ENCODE measurements at places on chromosomes 6 and 20.

GRCh38 chr6:20252311-20252710, 40.0 kb upstream of the MBOAT1 start:
- no peak for DNase-seq

DNA sequence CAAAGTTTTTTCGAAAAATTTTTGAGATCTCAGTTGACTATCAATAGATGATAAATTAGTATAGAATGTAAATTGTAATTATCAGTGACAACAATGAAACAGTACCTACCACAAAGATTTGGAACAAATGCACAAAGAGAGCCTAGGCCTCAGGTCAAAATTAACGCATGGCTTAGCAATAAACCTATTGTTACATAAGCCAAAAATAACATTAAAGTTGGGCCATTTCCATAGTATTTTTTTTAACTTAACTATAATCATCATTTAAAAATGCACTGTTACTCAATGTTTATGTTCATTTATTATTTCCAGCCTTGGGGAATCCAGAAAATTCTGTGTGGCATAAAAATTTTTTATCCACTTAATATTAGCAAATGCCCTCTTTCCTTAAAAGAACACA, 117.0 kb downstream of the EPB41L2 start:
- DNase-seq: no peak

GRCh38 chr6:72416744-72417465, 205.0 kb upstream of the KCNQ5 start:
- DNase-seq: no peak

DNA sequence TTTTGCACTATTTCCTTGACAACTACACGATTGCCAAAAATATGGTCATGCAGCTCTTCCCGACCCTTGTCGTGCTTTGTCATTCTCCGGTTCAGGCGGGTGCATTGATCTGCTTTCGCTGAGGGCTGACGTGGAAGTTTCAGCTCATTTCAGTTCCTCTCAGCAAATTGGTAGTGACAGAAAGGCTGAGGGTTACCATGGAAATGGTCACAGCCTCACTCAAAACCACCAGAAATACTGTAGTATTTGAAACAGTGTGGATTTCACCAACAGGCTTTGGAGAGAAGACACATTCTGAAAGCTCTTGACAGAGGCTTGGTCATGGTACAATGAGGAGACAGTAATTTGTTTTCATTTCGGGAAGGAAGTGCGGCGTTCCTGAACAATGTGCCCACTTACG, 99.7 kb upstream of the EXOC2 start:
- DNase-seq: no peak

DNA sequence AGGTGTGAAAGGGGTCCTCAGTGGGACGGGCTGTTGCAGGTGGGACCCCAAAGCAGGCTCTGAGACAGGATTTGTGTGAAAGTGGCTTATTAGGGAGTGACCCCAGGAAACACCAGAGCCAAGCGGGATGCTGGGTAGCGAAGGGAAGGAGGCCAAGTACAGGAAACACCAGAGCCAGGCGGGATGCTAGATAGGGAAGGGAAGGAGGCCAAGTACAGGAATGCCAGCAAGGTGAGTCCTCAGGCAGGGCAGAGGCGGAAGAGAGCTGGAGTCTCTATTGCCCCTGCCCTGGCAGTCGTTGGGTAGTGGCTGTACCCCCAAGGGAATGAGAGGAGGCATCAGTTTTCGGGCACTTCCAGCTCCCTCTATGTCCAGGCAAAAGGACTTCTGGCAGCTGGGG, 30.5 kb upstream of the TGM2 start:
- DNase-seq: no peak

GRCh38 chr6:39935241-39935640, 979 bp upstream of the MOCS1 start:
- DNase-seq: no peak

DNA sequence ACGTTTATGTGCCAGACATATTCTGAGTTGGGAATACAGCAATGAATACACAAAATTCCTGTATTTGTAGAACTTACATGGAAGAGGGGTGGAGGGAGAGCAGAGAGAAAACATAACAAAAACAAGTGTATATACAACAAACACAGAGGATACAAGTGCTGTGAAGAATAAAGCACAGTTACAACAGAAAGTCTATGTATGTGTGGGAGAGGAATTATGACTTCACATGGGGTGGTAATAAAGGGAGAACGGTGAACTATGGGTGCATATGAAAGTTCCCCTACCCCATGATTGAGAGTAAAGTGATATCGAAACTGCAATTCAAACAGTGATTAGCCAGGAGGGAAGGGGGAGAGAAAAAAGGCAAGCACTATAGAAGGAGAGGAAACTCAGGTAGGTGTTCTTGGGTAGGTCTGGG, 24.6 kb downstream of the HBS1L start:
- peak; percentile 30 for DNase-seq

- no peak for DNase-seq
Observed at GRCh38 chr6:138586638-138587037, 87.3 kb upstream of the NHSL1 start.

DNA sequence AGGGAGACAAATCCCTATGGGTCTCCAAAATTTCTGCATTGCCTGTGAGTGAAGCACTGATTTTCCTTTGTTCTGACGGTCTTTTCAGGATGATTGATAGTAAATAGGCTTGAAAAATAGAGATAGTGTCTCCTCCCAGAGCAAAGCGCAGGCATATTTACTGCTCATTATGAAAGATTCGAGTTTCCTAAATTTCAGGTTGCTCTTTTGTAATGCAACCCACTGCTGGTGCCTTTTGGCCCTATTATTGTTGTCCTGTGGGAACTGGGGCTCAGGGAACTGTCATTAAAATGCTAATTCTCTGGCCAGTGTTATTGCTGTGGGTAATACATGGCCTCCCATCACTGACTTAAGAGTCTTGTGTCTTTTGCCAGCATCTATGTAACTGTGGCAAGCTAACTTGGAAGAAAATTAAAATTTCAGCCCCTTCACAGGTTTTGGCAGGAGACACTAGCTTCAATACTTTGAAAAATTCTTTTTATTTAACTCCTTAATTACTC, 754.1 kb upstream of the MAP3K7 start:
- no peak for DNase-seq

- DNase-seq: no peak
Observed at GRCh38 chr20:37764333-37764935, 70.6 kb downstream of the CTNNBL1 start.

GRCh38 chr20:5751856-5752255, 1.7 kb downstream of the SHLD1 start:
- DNase-seq: no peak

GRCh38 chr6:152161501-152161900, 354.0 kb downstream of the ESR1 start:
- no peak for DNase-seq

DNA sequence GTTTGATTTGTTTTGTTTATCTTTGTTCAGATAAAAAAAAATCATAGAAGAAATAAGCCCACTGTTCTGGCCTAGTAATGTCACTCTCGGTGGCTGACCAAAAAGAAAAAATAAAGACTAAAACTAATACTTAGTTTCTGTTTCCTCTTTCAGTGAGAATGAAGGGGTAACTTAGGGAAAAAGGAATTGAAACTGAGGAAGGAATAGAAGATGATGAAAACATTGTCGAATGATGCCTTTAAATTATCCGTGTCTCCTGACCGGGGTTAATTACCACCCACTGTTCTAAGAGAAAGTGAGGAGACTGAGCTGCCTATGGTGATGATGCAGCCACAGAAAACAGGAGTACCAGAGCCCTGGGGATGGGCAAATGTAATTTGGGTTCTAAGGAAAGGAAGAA, 73.1 kb downstream of the PTCHD4 start:
- DNase-seq: no peak

DNA sequence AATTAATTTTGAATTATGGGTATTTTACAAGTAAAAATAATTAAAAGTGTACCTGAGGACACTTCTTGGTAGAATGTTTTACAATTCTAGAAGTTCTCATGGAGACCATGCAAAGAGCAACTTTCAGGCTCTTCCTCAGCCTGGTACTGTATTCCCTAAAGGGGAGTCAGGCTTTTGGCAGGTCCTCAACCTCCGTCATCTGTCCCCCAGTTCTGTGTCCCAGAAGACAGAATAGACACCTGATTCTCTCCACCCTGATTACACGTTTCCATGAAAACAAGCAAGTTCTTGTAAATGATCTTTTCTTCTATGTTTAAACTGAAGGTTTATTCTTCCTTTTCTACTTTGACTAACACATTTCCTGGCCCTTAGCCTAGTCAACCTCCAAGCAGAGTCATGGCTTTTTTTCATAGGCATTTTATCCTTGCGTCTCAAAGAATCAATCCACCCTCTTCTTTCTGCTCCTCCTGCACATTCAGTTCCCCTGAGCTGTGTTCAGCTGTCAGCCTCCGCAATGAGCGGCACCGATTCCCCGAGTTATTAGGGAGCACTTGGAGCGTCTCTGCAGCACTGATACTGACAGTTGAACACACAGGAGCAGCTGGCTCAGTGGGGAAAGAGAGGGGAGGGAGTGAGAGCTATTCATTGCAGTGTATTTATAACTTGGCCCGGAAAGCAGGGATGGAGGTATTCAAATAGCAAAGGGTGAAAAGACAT, 1082.4 kb upstream of the MAP3K7 start:
- DNase-seq: no peak

GRCh38 chr6:167590193-167590592, 236.5 kb upstream of the AFDN start:
- no peak for DNase-seq

DNA sequence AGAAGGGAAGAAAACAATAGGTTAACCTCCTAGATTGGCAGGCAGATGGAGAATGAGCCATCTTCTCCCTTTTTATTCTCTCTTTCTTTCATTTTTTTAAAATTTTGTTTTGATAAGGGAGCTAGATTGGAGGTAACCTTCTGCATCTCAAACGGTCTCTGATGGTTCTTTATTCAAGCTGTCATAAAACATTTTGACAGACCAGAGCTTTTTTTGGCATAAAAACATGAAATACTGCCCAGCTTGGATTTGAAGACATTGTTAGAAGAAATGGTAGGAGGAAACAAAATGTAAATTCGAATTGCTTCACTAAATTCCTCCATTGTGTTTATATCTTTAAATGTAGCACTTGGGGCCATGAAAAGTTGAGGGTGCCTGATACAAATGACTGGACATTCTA, 158.5 kb downstream of the EPHA7 start:
- no peak for DNase-seq

DNA sequence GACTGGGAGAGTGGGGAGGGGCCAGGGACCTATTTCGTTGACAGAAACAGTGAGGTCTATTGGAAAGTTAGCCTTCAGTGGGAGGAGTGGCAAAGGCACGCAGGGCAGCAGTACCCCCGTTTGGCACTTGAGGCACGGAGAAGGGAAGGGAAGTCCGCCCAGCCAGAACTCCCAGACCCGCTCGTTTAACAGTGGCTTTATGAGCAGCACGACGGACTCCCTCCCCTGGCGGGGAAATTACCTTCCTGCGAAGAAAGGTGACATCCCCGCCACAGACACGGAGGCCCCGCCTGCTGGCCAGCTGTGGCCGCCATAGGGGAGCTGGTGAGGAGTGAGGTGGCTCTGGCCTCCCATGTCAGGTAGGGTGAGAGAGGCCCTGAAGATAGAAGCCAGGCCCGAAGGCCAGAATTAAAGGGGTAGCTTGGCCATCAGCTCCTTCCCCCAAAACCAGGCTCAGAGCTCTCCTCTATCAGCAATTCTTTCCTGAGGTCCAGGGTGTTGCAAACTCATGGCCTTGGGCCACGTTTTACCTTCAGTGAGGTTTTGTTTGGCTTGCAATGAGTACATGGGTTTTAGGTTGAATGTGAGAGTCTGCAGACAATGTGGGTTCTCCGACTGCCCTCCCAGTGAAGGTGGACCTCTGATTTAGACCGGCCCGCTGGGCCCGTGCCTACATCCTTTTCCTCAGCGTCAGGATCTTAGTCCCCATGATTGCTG, 123.7 kb downstream of the MRPL14 start:
- DNase-seq: no peak

- DNase-seq: peak; percentile 62
Observed at GRCh38 chr6:3990692-3991491, 88.0 kb downstream of the FAM217A start.

DNA sequence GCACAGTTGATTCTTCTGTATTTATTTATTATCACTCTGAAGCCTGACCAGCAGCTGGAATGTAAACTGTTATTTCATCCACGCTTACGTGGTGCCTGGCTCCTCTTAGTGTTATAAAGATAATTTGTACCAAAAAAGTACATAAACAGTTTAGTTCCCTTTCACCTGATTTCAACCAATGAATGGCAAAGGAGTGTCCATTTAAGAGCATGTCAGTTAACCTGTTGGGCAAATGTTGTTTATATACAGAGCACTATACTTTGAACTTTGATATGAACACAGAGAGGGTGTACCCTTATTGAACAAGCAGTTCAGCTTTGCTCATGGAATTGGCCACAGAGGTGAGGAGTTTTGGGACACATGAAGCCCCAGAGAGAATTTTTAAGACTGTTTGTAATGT, 7.2 kb upstream of the CTCFL start:
- no peak for DNase-seq

DNA sequence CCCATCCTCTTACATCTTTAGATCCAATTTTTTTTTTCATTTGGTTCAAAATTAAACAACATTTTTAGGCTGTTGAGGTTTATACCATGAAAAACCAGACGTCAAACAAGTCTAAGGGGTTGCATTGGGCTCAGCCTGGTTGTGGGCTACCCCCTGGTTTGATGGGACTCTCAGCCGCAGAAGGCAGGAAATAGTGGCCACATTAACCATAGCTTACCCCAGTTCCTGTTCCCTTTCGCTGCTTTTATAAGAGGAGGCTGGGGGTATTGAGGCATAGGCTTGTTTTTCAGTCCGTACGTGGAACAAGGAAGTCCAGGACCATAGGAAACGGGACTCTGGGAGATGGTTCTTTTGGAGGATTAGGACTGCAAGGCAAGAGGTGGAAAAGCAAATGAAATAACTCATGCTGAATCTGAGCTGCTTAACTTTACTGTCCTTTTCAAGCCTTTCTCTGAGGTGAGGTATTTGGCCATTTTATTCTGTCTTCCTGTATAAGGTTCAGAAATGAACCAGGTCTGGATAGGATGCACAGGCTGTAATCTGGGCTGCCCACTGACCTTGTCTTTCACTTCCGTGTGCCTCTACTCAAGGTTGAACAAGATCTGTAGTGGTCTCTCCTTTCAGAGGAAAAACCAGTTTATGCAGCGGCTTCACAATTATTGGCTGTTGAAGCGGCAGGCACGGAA, 7.7 kb downstream of the BRPF3 start:
- peak; percentile 52 for DNase-seq

GRCh38 chr6:144008120-144008811, at the start of gene PLAGL1:
Gene PLAGL1 (minus strand): TSS chr6:144008259. CDS start chr6:143948136, 60,123 bp downstream.
- no peak for DNase-seq

GRCh38 chr6:135451617-135452190, 45.8 kb downstream of the AHI1 start:
- peak; percentile 49 for DNase-seq
